ENCODE measurements at places on chromosomes 7 and 10.
A peak's percentile ranks its signal among the peaks of the same experiment; 100 is the strongest.

GRCh38 chr7:4267341-4268039 lies 414.6 kb upstream of the FOXK1 start:
- no peak for DNase-seq

GRCh38 chr7:10588084-10588483 lies 385.6 kb upstream of the PHF14 start:
- DNase-seq, result no peak

DNA sequence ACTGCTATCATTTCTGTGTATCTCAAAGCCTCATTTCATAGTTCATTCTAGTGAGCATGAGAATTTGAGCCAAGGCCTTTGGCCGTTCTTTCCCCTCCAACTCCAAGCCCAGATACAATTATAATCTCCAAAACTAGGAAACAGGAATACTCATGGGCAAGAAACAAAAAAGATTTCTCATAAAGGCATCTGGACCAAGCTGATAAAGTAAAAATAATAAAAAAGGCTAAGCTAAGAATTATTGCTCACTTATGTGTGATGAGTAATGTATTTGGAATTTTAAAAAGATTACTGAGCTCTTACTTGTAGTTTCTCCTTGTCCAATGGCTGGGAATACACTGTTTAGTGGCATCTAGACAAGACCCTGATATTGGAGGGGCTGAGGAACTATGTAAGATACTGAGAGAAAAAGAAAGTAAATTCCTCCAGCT lies 196.4 kb upstream of the POM121L12 start:
- DNase-seq, result no peak

- DNase-seq, result no peak
Measured at GRCh38 chr10:28849309-28849708, 172.0 kb downstream of the BAMBI start.

GRCh38 chr10:44030132-44030531 lies 354.8 kb downstream of the CXCL12 start:
- DNase-seq, result no peak

GRCh38 chr10:35546824-35547225 lies 58.3 kb upstream of the GJD4 start:
- no peak for DNase-seq

- DNase-seq, result peak; percentile 57
Measured at GRCh38 chr7:90613088-90613498, 17.0 kb downstream of the CDK14 start.

All from NCI-H1417 (cell line).